Stimulated activated CD8-positive, alpha-beta memory T cell treated with anti-CD3 and anti-CD28 coated beads, Interleukin-4, amount 100 ng/mL, for 4 hours (primary cell): ENCODE measurements at places on chromosomes 6 and 20.

DNA sequence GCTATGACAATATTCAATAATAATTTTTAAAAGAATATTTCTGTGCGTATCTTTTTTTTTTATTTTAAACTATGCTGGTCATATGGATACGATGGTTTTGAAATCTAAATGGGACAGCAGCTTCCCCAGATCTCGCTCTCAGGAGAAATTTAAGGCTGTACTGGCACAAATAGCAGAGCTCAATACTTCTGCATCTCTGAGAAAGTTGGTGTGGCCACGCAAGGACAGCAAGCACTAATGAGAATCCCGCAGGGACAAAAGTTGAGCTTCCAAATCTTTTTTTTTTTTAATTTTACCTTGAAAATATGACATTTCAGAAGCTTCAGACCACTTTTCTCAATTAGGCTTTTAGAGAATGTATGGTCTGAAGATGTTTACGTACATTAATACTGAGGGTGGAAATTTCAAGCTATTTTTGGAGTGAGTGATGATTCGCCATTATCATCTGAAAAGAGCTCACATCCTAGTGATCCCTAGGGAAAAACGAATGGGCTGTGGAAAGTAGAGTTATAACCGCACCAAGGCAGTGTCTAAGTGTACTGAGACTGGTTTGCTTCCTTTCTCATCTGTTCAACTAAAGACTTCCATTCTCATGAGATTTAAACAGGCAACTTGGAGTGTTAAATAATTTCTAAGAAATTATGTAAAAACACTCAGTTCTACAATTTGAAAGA lies 840.0 kb downstream of the C6orf118 start:
- no peak for DNase-seq

GRCh38 chr6:55108134-55109130 lies 65.9 kb upstream of the HCRTR2 start:
- DNase-seq = no peak

DNA sequence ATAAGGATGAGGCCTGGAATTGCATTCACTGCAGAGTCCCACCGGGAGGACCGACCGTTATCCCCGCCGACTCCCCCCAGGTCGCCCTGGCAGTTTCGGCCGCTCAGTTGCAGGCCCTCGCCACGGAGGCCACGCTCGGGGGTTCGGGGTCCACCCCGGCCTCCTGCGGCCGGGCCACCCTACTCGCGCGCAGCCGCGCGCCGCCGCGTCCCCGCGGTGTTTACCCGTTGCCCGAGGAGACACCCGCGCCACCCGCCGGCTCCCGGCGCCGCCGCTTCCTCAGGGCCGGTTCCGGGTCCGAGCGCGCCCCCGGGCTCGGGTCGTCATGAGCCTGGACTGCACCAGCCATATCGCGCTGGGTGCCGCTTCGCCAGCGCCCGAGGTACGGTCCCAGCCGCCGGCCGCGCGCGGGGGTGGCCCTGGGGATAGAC lies at the start of gene CCDC170:
Gene CCDC170, plus strand, starts transcription at position 214 of the 431 bp plus-strand sequence. Its CDS starts 112 bp downstream, at position 326.
- DNase-seq = no peak

DNA sequence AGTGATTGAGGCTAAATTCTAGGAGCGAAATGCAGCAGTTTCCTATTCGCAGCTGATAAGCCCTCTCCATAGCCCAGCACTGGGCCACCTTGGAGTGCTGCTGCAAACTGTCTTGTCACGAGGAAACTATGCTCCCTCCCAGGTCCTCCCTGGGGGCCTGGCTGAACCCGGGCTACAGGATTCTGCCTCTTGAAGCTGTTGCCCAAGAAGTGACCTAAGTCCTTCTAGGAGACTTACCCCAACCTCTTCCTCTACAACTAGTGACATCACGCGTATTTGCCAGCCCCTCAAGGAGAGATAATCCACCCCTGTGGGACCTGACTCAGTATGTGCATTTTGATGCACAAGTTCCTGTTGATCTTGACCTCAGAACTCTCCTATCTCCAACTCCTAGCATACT lies 26.5 kb upstream of the ZFAND3 start:
- DNase-seq = no peak

- no peak for DNase-seq
Measured at GRCh38 chr6:28010526-28010925, 53.5 kb downstream of the OR2B6 start.

DNA sequence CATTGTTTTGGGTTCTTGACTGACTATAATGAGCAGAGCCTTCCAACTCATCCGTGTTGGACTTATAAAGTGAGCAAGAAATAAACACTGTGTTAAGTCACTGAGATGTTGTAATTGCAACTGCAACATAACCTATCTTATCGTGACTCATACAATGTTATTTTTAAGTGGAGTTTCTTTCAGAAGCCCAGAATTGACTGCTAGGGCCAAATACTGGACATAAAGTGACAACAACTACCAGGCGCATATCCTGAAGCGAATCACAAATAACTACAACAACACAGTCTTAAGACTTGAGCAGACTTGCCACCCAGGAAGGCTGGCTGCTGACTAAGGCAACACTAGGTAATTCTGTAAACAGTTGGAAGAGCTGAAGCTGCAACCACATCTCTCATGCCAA lies 326.6 kb downstream of the COL12A1 start:
- no peak for DNase-seq

GRCh38 chr6:71523548-71523947 lies 234.9 kb downstream of the OGFRL1 start:
- DNase-seq = no peak

DNA sequence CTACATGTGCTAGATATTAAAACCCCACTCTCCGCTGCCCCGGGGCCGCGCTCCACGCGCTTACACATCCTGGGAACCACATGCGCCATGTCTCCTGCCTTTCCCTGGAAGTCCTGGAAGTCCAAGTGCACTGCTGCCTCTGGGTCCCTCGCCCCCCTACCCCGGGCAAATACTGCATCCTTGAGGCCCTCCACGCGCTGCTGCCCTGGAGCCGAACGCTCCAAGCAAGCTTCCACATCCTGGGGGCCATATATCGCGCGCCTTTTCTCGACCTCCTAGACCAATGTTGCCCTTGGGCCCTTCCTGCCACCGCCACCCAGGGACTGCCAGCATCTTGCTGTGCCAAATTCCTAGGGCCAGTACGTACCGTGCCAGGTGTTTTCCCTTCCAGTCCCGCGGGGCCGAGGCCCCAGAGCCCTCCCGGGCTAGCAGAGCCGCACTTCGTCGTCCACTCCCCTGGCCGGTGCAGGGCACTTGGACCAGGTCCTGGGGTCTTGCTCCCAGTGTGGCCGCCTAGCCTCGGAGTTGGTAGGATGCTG lies 779 bp upstream of the KCNG1 start:
- DNase-seq = no peak

GRCh38 chr6:125205931-125206330 lies 52.4 kb downstream of the TPD52L1 start:
- DNase-seq = no peak

DNA sequence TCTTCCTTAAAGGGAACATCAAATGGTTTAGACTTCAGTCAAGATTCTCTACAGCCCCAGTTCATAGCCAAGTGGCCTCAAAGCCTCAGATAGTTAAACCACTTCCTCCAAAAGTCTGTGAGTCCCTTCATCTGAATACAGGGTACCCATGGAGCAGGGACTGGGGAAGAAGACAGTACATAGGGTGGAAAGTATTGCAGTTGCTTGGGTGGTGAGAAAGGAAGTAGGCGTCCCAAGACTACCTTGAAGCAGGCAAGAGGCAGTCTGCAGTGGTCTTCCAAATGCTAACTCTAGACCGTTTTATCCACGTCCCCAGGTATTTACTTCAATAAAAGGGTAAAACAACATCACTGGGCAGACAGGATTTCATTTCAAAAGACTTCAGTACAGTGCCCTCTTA lies 2.0 kb downstream of the FYN start:
- DNase-seq = no peak

- no peak for DNase-seq
Measured at GRCh38 chr20:57909763-57910331, 200.0 kb upstream of the PMEPA1 start.

DNA sequence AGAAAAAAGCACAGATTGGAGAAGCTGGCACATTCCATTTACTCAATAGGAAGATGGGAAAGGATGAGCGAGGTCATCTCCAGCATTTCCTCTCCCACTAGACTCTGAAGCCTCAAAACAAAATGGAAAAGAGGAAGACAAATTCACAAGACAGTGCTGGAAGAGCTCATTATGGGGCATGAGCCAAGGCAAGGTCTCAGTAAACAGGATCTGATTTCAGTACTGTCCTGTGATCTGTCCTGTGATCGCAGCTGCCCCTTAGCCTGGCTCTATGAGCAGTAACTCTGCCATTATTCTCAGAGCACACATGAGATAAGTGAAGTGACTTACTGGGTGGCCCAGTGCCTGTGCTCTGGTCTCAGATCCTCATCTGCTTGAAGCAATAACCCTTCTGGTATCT lies 68.1 kb upstream of the SLC4A11 start:
- no peak for DNase-seq

- no peak for DNase-seq
Measured at GRCh38 chr20:37249304-37249703, 12.3 kb downstream of the GHRH start.

DNA sequence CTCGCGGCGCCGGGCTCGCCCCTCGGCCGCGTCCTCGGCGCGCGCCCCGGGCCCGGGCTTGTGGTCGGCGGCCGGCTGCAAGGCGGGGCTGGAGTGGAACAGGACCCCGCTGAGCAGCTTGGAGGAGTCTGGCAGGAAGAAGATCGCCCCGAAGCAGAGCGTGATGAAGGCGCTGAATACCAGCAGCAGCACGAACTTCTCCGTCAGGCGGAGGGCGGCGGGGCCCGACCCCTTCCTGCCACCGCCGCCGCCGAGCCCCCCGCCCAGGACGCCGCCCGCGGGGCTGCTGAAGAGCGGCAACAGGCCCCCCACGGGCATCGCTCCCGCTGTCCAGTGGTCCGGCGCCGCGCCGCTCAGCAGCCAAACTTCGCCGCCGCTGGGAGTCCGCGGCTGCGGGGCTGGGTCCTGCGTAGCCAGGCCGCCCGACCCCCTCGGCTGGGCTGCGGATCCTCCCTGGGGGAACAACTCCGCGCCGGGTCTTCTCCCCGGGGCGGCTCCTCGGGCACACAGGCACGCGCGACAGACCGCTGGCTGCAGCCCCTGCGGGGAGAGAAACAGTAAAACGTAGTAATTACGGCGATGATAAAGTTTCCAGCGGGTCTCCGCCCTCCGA lies 707 bp downstream of the MAN1A1 start:
- no peak for DNase-seq

DNA sequence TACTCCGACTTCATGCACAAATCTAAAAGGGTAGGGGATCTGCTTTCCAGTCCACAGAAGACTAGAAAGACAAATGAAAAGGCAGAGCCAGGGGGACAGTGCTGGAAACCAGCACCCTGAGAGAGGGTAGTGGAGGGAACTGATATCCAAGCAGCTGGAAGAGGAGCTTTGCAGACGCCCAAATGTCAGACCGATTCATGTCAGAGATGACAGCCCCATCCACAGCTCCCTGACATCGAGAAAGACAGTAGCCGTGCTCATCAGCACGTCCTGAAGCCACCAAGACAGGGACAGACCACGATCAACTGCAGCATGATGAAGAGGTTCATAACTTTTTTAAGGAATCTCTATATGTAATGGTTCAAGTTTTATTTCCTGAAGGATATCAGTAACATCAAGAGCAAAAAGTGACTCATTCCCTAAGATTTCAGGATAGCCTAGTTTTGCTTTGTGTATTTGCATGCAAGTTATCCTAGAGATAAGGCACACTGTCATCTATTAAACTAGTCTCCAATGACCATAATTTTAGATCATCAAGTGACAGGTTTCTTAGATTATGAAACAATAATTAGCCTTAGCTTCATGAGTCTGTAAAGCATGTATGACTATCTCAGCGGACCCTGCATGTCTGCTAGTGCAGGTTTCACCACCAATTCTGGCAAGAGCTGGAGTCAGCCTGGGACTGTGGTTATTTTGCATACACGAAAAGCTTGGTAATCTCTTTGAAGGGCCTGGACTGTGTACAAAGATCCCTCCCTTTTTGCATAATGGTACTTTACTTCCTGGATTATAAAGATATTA lies 43.0 kb downstream of the PRDM1 start:
- no peak for DNase-seq

- no peak for DNase-seq
Measured at GRCh38 chr6:166675736-166676135, 48.7 kb upstream of the RPS6KA2 start.

DNA sequence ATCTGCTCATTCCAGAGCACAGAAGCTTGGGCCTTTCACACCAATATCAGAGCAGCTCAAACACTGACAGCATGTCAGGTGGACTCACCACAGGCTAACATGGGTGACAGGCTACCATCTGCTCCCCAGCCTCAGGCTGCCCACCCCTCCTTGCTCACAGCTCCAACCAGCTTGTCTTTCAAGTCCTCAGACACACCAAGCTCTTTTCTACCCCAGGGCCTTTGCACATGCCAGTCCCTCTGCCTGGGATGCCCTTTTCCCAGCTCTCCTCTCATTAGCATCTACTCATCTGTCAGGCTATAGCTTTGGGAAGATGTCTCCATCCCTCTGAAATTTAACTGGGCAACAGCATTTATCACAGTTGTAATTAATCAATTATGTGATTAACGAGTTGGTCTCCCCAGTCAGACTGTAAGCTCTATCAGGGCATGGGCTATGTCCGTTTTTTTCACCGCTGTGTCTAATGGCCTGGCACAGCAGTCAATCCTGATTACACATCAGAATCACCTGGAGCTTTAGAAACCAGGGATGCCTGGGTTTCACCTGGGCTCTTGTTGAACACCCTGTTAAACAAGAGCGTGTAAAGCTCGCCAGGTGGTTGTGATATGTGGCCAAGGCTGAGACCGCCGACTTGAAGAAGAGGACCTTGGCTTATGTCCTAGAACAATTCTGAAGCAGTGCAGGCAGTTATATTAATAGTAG lies 88.9 kb upstream of the MRPS10 start:
- no peak for DNase-seq

DNA sequence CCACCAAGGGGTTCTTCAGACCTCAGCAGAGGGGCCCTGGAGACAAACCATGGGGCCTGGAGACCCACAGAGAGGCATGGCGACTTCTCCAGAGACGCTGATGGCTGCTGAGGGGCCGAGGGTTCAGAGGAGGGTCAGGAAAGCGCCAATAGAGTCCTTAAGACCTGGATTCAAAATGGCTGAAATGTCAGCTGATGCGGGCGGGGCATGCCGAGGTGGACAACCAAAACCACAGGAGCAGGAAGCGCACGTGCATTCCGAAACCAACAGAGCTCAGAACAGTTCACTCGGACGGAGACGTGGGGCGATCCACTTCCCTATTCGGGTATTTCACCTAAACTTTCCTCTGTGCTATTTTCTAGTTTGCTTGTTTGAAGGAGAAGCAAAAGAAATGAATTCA lies 99.9 kb upstream of the RIN2 start:
- DNase-seq = no peak

GRCh38 chr6:4981761-4982160 lies 22.1 kb downstream of the RPP40 start:
- no peak for DNase-seq

GRCh38 chr20:36394340-36394965 lies 88.3 kb downstream of the DLGAP4 start:
- no peak for DNase-seq
